Anterior cingulate cortex (tissue), 58 donors: ENCODE measurements at places on chromosomes 13 and 19.

- DNase-seq: no peak
Observed at GRCh38 chr13:42334329-42334706, 62.4 kb downstream of the AKAP11 start.

DNA sequence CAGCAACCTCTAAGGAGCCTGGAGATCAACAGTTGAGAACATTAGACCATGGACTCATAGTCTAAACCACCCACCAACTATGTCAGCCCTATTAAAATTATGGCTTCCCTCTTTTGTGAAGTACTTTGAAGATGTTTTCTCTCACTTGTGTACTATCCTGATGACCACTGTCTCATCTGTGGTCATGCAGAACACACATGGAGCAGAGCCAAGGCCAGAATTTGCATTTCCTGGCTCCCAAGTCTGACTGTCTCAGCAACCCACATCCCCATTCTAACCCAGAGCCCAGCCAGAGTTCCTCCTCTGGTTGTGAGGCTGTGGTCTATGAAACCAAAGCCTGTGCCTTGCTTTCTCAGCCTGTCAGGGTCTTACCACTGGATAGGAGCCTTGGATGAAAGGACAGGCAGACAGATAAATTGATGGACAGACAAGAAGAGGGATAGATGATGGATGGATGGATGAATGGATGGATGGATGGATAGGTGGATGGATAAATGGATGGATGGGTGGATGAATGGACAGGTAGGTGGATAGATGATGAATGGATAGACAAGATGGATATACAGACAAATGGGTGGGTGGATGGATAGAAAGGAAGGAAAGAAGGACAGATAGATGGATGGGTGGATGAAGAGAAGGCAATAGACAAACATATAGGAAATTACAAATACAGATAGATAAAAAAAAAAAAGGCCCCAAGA is 35.4 kb downstream of the ZNF557 start:
- DNase-seq: no peak

- DNase-seq: no peak
Observed at GRCh38 chr19:6718111-6718740, 2.2 kb downstream of the C3 start.

DNA sequence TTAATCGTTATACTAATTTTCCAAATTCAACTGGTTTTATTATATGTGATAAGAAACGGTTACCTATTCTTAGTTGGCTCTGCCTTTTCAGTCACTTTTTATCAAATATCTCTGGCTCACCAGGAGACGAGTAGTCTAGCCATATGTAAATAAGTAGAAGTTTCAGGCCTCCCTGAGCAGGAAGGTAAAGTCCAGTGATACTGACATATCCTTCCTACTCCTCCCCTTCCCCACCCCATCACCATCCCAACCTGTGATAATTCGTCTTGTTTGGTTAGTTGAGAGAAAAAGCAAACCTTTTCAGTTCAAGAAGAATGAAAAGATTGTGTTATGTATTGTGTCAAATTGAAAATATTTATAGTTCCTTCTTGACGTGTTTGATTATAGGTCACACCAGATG is 53.9 kb downstream of the TM9SF2 start:
- no peak for DNase-seq

DNA sequence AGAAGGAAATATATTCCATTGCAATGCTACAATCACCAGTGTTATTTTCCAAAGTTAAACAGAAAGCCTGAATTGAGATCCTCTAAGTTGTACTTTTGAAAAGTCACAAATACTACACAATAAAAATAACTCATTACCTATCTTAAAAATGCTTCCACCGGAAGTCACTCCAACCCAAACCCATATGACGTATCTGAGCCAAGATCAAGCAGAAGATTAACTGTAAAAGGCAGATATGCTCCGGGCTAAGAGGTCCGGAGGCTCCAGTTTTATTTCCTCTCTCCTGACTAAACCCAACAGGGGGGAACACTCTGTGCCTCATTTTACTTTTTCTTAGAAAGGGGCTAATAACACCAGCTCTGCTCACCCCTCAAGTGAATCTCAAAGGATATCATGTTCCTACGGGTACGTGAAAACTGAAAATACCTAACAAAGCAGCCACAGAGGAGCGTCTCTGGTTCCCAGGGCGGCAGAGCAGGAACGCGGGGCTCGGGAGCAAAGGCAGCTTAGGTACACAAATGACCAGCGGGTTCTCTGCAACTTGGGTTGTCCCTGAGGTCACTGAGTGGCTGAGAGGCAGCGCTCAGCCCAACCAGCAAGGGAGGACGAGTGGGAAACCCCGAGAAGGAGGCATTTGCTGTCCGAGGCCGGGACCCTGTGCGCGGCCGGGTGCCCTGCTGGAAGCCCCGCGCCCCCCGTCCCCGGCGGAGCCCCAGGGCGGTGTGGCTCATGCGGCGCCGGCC is 750 bp downstream of the RAB20 start:
- DNase-seq: no peak

GRCh38 chr19:4415352-4415751 is 12.9 kb downstream of the CHAF1A start:
- DNase-seq: no peak

- DNase-seq: no peak
Observed at GRCh38 chr19:48351341-48351752, 12.4 kb downstream of the TMEM143 start.
